ENCODE measurements at places on chromosomes 4 and X.

DNA sequence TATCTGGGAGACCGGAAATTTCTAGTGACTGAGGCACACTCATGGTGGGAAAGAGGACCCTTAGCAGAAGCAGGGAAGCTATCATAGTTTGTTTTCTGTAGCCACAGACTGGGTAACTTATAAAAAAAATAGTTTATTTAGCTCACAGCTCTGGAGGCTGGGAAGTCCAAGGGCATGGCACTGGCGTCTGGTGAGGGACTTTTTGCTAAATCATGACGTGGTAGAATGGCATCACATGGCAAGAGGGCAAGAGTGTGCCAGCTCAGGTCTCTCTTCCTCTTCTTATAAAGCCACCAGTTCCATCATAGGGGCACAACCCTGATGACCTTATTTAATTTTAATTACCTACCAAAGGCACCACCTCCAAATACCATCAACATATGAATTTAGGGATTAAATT, 13.3 kb downstream of the APLN start:
- DNase-seq = no peak

DNA sequence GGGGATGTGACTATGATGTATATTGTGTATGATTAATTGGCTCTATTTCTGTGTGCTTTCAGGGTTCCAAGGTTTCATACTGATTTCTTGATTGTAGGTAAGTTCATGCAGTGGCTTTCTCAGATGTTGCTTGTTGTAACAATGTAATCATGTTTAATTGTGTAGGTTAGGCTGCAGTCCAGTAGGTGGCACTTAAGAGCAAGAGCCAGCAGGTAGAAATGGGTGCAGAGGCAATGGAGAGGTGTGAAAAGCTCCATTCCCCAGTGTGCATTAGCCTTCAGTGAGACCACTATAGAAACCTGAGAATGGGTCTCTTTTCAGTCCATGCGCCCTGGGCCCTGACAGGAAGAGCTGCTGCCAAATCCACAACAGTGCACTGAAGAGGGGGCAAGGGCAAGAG, 28.2 kb downstream of the DCAF12L2 start:
- DNase-seq = no peak

GRCh38 chr4:125010796-125011503, 298.4 kb upstream of the ANKRD50 start:
- no peak for DNase-seq

DNA sequence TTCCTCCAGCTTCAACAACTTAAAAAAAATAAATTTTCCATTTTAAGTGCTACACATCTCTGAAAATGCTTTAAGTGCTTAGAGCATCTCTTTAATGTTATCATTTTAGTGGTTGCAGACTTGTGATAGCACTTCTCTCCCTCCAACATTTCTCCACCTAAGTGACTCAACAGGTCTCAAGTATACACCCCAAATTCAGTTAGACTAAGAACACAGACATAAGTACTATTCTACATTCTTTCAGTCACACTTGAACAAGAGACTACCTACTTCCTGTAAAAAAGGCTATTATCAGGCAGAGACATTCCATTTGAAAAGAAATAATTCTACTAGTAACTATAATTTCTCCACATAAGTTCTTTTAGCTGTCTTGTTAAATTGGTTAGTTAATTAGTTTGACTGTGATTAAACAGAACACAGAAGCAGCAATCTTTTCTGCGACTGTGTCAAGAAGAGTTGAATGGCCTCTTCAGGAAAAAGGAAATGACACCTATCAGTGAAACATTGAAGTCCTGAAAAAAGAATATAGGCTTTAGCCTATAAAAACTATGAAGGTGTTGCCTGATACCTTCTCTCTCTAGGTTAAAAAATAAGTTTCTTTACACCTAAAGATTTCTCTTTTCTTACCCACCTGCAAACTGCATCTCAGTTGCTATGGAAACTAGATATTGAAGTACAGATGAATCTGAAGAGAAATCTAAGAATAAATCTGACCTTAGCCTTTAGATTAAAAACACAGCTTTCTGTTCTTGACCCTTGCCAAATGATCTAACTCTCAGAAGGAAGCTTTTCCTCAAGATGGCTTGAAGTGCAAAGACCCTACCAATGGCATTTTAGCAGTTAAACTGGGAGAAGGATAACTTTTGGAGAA, 18.0 kb downstream of the NAF1 start:
- DNase-seq = no peak

DNA sequence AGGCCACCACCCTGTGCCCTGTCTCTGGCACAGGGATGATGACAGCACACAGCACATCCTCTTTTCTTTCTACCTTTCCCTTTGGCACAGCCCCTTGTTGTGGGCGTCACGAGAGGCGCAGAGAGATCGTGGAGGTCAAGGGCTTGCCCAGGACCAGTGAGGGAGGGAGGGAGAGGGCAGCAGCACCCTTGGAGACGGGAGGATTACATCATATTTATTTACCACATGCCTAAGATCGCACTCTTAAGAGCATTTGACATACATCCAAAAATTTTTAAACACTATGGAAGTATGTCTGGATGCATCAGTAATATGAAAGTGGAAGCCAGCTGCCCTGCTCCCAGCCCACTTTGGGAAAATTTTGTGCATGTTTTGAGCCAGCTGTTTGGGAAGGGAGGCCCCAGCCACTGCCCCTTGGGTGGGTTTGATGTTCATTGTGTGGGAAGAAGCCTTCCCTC, 12.7 kb downstream of the WFS1 start:
- no peak for DNase-seq

Measured in hypothalamus (tissue), 51 donors.